ENCODE measurements at places on chromosomes 11 and 22.

DNA sequence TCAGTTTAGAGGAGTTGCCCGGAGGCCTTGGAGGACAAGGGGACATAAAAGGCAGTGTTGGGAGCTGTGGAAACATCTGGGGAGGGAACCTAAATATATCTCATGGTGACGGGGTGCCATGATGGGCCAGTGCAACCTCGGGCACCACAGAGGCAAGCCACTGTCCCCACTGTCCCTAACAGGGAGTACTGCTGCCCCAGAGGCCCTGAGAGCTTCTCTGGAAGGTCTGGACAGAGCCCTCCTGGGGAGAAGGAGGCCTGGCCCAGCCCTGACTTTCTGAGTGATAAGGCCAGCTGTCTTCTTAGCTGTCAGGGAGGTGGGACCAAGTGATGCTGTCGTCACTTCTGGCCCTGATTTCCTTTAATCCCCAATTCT is 5.5 kb upstream of the P2RY6 start:
- no peak for DNase-seq

DNA sequence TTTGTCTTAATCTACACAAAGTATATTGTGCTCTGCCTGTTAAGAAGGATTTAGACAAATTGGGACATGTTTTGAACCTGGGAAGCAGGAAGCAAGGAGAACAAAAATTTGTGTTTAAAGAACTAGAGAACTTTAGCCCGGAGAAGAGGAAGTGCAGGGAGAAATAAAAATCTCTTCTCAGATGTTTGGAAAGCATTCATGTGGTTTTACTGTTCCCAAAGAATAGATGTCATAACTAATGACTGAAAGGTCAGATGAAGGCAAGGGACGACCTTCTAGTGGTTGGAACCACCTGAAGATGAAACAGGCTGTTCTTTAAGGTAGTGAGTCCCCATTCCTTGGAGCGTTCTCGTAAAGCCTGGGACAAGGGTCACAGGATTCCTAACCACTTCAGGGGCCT is 38.3 kb downstream of the IRAG1 start:
- no peak for DNase-seq

- DNase-seq, result no peak
Measured at GRCh38 chr11:66766681-66767080, 37.7 kb upstream of the SPTBN2 start.

DNA sequence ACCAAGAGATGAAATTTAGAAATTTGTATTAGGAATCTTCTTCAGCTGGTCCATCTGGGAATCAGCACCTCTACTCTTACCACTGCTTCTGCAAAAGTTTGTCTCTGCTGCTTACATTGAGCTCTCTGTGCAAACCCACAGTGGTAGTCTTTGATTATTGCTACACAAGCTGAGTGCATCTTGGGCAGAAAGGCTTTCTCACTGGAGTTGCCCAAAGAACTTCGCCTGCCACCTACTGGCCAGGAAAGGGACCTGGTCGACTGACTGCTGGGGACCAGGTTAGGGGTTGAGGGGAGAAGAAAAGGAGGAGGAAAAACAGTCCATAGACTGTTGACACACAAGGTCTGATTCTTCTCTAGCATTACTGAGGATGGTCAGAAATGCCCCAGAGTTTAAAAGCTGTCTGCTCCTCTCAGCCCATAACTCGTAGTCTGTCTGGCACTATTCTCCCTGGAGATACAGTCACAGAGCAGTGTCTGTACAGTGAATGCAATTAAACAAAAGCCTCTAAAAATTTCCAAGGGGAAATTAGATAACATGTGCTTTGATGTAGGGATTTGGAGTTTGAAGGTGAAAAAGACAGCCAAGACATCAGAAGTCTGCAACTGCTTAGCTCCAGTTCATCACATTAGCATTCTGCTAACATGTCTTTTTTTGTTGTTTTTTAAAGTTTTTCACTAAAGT is 215.0 kb upstream of the CTSC start:
- peak; percentile 55 for DNase-seq

DNA sequence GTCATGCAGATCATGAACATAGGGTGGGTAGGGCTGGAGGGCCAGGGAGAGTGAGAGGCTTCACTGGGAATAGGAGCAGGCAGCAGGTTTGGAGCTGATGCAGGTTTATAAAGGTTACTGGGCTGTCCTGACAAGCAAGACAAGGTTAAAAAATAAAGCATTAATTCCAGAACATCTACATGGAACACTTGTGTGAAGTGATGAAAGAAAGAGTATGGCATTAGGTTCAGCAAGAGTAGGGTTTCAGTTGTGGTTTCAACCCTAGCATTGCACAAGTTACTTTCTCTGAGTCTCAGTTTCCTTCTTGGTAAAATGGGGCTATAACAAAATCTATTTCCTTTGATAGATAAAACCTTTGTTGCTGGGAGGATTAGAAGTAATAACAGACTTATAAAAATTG is 114.6 kb upstream of the SESN3 start:
- no peak for DNase-seq

DNA sequence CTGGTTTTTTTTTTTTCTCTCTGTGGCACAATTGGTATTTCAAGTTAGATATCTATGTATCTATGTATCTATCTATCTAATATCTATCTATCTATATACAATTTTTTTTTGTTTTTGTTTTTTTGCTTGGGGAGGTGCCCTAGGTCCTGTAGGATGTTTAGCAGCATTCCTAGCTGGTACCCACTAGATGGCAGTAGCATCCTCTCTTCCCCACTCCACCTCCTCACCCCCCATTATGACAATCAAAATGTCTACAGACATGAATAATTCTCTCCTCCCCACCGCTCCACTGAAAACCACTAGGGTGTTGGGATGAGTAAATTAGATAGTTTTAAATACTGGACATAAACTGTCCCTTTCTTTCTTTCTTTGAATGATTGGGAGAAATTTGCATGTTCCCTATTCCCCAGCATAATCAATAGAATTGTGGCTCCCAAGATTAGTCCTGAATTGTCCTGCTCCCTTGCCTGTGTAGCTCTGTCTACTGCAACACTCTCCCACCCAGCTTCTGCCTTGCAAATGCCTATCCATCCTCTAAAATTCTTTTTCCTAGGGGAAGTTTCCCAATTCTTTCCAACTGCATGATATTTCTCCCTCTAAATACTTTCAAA is 1152.4 kb downstream of the LRRC4C start:
- no peak for DNase-seq

DNA sequence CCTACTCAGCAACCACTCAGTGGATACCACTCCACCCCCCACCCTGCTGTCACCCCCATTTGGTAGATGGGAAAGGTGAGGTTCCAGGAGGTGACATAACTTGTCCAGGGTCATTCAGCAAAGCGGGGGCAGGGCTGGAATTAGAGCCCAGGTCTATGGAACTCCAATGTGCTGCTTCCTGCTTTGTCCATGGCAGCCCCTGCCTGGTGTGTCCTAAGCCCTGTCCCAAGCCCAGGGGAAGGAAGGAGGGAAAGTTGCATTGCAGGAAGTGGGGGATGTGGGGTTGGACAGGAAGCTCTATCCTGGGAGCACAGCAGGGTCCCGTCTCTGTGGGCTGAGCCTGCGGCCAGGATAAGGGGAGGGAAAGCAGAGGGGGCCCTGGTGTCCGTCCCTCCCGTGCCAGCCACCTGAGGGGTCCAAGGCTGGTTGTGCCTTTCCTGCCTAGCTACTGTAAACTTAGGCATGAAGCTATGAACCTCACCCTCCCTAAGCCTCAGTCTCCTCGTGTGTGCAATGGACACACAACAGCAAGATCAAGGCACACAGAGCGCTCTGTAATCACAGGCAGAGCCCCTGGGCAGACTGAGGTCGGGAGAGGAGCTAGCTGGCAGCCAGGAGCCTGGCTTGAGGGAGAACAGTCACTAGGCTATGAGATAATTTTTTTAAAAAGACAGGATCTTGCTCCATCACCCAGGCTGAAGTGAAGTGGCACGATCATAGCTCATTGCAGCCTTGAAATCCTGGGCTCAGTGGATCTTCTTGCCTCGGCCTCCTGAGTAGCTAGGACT is 12.9 kb downstream of the GAL3ST1 start:
- no peak for DNase-seq

- DNase-seq, result peak; percentile 12
Measured at GRCh38 chr11:15941206-15941770, 415.1 kb downstream of the SOX6 start.

- DNase-seq, result no peak
Measured at GRCh38 chr11:30578406-30578805, 7.7 kb downstream of the MPPED2 start.

DNA sequence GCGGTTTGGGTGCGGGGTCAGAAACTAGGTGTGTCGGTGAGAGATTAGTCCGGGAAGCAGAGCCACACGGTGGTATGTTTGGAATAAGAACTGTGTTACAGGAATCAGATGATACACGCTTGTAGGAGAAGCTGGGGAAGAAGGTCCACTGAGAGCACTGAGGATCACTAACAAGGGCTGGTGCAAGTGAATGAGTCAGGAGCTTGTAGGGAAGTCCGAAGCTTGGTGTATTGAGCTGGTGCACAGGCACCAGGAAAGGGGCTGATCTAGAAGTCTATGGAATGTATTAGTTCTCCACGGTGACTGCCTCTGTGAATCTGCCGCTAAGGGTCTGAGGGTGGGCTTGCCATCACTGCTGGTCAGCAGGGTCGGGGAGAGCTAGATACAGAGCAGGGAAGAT is 18.8 kb upstream of the GRK3 start:
- no peak for DNase-seq

- DNase-seq, result no peak
Measured at GRCh38 chr22:39177456-39177775, 24.9 kb upstream of the CBX7 start.

- DNase-seq, result no peak
Measured at GRCh38 chr11:71322192-71322735, 69.9 kb upstream of the SHANK2 start.

DNA sequence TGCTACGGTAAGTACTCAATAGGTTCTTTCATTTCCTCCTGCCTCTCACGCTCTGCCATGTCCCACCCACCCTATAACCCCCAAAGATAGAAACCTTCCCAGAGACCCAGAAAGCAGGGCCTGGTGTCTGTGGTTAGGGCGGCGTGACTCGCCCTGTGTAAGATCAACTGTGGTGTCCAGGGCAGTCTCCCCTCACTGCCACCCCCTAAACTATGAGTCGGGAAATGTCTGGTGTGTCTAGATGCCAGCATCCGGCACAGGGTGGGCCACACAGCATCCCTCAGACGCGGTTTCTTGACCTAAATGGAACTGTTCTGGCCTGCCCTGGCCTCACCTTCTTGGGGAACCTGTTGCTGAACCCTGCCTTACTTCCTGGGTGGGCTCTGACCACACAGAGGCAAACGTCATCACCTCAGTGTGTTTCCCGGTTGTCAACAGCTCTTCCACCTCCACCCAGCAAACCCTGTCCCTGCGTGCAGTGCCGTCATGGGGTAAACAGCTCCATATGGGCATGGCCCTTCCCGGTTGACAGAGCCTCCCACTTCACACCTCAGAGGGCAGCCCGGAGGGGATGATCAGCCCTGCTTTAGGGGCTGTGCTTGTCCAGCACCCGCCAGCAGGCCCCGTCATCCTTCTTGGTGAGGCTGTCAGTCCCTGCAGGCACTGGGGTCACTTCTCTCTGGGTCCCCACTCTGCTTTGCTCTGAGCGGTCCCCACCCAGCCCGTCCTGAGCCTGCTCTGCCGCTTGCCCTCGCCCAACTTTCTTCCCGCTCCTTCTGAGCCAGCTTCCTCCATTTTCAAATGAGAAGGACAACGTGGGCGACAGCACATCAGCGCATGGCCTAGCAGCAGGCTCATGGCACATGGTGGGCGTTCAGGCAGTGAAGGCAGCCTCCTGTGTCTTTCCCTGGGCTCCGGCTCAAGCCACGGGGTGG is 6.0 kb downstream of the WNT11 start:
- no peak for DNase-seq

- DNase-seq, result no peak
Measured at GRCh38 chr22:50577987-50578775, at the start of gene CPT1B. TSS of gene CPT1B (minus strand) at chr22:50578427. CDS start at chr22:50577915, 512 bp downstream.

- DNase-seq, result no peak
Measured at GRCh38 chr11:74672332-74672955, 58.8 kb downstream of the CHRDL2 start.

GRCh38 chr11:1289211-1289935 is 20.1 kb downstream of the TOLLIP start:
- DNase-seq, result no peak

- no peak for DNase-seq
Measured at GRCh38 chr11:8035200-8035855, 45.7 kb upstream of the TUB start.

DNA sequence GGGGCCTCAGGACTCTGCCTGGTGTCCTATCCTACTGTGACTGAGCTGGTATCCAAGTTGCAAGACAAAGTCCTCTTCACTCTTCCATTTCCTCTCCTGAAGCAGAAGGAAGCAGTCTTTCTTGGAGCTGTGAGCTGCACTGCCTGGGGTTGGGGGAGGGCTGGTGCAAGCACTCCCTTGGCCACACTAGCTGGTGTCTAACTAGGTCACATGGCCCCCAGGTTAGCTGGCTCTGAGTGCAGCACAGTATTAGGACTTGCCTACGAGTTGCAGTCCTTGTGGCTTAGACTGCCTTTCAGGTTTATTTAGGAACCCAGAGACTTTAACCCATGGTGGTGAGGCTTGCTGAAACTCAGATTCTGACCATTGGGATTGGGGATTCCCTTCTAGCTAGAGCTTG is 138.9 kb downstream of the NELL1 start:
- DNase-seq, result no peak

DNA sequence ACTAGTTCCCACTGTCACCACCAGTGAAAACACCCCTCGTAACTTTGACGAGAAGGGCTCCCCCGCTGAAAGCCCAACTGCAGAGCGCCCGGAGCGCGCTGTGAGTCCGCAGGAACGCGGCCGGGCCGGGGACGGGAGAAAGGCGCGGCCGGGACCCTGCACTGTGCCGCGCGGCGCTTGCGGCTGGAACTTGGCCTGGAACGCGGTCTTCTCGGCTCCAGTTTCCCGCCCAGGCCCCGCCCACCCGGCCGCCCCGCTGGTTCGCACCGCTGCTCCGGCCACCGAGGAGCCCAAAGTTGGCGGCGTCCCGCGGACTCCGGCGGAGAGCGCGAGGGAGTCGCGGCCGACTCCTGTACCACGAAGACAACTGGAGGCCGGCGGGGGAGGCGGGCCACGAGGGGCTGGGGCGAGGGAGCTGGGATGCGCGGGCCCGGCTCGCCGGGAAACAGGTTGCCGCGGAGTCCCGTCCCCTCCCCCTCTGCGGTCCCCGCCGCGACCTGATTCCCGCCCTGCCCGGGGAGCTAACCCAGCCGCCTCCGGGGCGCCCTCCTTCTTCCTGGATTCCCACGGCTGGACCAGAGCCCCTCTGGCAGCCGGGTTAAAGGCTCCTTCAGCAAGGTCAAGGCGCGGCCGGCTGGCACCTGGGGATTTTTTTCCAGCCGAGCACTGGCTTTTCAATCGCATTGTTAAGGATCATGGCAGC is 3.4 kb downstream of the TENM4 start:
- DNase-seq, result no peak

DNA sequence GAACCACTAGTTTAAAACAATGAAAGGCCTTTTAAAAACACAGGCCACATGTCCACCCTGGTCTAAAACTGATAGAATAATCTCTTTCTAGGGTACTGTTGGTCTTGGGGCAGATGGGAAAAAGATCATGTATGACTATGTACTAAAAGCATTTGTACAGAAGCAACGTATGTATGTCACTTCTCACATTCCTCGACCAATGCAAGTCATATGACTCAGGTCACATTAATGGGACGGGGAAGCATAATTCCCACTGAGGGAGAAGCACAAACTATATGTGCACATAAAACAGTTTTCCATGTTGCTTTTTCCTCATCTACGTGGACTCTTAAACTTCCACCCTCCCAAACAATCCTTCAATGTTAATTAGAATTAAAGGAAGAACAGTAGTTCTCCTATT is 32.2 kb upstream of the GAB2 start:
- no peak for DNase-seq

GRCh38 chr22:47836957-47837356 is 1074.5 kb downstream of the TBC1D22A start:
- no peak for DNase-seq
